ENCODE measurements at places on chromosomes 13 and 19.

- DNase-seq = no peak
Measured at GRCh38 chr19:35388277-35389054, 17.6 kb downstream of the GPR42 start.

DNA sequence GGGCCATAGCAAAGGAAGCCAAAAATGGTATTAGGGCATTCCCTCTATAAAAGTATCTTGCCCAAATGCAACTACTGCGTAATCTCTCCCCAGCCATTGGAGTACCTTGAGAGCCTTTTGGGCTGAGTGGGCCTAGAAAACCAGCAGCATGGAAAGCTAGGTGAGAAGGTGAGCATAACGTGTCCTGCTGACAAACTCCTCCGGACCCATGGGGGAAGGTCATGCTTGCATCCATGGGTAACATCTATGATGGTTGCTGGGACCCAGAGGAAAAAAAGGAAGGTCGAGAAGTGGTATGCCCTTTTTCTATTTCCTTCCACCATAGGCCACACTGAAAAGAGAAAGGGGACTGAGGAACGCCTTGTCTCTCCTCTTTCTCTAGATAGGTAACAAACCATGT, 57.4 kb downstream of the ZNF728 start:
- DNase-seq = no peak

DNA sequence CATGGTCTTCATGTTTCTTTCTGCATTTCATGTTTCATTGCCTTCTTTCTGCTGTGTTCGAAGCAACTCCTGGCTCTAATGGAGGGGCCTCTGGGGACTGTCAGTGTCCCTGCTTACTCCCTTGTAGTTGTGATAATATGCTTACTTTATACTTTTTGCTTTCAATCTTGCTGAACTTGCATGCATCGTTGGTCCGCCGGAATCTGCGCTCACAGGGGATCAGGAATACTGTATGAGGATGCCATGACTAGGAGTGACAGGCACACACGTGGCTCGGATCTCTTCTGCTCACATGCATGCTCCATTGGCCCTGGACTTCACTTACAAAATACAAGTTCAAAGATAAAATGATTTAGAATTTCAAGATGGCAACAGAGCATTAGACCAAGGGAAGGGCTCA, 108.8 kb downstream of the SIPA1L3 start:
- DNase-seq = no peak

- DNase-seq = no peak
Measured at GRCh38 chr13:110010404-110011138, 224.2 kb upstream of the IRS2 start.

DNA sequence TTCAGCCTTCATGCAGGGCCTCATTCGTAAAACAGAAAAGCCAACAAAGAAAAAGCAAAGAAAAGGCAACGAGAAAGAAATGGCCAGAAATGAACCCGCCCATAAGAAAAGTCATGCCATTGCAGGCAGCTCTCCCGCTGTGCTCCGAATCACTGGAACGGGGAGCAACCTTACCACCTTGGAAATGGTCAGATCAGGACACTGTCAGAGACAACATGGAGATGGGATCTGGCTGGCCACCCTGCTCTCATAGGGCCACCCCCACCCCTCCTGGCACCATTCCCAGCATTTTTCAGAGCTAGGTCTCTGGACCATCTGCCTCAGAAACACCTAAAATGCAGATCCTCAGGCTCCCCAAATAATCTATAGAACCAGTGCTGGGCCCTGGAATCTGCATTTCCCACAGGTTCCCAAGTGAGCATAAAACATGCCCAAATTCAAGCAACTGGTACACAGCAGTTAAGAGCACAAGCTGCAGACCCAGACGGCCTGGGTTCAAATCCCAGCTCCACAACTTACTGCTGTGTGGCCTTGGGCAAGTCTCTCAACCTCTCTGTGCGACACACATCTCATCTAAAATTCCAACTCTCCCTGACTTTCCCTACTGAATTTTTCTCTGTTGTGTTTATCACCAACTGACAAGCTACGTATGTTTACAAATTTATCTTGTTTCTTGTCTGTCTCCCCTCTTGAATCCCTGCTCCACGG, 151.6 kb downstream of the IER2 start:
- no peak for DNase-seq

GRCh38 chr13:101552786-101553185, 100.3 kb downstream of the ITGBL1 start:
- DNase-seq = no peak

DNA sequence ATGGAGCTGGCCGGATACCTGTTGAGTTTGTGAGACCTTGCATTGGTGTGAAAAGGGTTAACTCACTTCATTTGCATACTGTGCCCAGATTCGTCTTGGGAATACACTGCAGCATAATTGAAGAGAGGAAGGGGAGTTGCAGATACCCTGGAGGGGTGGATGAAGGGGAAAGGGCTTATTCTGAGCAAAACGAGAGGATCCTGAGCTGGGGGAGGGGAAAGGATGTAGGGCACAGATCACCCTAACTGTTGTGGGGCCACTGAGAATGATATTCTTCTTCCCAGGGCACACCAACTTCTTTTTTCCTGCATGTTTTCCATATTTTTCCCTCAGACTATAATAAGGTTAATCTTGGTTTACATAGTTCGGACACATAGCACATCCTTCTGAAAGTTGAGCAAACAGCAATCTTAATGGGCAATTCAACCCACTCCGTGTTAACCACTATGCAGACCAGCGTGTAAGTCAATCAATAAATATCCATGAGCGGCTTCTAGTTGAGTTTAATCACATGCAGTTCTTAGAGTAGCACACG, 11.7 kb upstream of the PTPRS start:
- no peak for DNase-seq

- DNase-seq = no peak
Measured at GRCh38 chr19:16077984-16078758, 1.9 kb downstream of the TPM4 start.

DNA sequence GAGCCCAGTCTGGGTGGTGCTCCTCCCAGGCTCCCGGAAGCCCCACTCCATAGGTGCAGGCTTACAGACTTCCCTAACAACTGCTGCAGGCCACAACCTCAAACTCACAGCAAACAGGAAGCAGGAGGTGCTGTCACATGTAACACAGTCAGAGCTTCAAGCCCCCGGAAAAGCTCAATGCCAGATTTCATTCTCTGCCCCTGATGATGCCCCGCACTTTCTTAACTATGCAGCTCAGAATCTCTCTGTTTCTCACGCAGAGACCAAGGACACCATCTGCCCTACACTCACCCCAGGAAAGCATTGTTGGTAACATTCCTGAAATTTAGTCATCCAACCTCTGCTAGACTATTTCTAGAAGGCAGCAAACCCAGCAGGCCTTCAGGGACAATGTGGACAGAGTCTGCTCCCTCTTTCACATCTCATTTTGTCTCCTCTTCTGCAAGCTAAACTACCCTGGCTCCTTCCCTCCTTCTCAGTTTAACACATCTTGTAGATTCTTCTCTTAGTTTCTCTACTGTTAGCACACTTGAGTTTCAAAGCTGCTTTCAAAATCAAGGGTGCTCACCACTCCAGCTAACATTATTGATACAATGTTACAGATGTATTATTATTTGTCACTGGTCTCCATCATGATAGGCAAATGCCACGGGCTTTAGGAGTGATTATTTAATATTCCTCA, 162.5 kb downstream of the KCTD12 start:
- no peak for DNase-seq

GRCh38 chr19:42352301-42353259, 27.1 kb downstream of the MEGF8 start:
- DNase-seq = no peak

- DNase-seq = no peak
Measured at GRCh38 chr13:106139377-106139776, 396.1 kb downstream of the EFNB2 start.

DNA sequence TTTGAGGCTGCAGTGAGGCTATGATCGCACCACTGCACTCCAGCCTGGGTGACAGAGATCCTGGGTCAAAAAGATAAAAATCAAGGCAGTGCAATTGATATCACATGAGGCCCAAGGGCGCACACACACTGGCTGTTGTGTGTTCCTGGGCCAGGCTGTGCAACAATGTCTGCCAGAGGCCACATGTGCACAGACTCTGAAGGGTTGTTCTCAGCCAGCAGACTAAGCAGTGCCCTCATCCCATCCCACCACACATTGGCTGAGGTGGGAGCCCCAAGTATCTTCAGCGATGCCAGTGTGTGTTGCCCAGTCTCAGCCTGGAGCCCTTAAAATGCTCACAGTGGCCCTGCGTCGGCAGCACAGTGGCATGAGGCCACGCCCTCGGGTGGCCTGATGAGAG, 12.6 kb downstream of the PEX11G start:
- DNase-seq = no peak

GRCh38 chr19:17489392-17490030, 19.2 kb downstream of the SLC27A1 start:
- no peak for DNase-seq

- DNase-seq = peak; percentile 61
Measured at GRCh38 chr13:48562296-48563066, 29.6 kb upstream of the RCBTB2 start.

- no peak for DNase-seq
Measured at GRCh38 chr13:48334534-48335127, 31.1 kb downstream of the RB1 start.

GRCh38 chr19:4671185-4671851, 1.2 kb upstream of the MYDGF start:
- no peak for DNase-seq

DNA sequence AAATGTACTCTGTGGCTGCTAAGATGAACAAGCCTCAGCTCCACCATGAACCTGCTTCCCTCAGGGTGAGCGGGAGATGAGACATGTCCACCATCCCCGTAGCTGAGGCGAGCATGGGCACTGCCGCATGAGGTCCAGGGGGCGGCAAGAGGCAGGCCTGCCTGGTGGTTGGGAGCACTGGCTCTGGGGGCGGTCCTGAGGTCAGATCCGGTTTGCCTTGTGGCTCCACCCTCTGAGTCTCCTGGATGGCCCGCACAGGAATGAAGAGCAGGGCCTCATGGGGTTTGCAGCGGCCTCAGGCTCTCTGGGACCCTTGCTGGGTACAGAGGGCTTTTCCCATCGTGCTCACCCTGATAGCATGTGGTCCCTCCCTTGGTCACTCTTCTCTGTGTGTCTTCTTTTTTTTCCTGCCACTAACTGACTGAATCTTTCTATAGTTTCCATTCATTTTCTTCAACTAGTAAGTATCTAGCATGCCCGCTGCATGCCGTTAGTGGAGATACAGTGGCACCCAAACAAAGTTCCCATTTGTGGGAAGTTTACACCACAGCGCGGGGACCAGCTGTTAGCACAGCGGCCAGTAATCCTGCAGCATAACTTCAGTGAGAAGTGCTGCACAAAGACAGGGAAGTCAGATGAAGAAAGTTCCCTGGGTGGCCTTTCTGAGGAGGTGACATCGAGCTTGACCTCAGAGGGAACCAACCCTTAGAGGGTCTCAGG, 37.3 kb downstream of the CAPN12 start:
- DNase-seq = no peak

Data from GM19239 (cell line).